CD8-positive, alpha-beta T cell (primary cell): ENCODE measurements at places on chromosomes 6 and 20. TPM values are rescaled to one million over a fixed set of nuclear protein-coding genes. Genes with fewer than 3 reads are reported as not detected.

The DOK5 gene
- total RNA-seq: not detected

The FUT9 gene
- not detected for total RNA-seq

The TFAP2C gene
- not detected for total RNA-seq

The PRSS35 gene
- total RNA-seq: 0.33 TPM

The CALHM5 gene
- not detected for total RNA-seq

The BPIFB2 gene
- total RNA-seq: not detected

The C20orf144 gene
- 0.27 TPM for total RNA-seq

The UNC93A gene
- total RNA-seq: not detected

The NR2E1 gene
- total RNA-seq: not detected

The RUNX2 gene
- 13.8 TPM for total RNA-seq

The DEFB124 gene
- not detected for total RNA-seq

The NRSN1 gene
- not detected for total RNA-seq

The RPS6KA2 gene
- 2.2 TPM for total RNA-seq

The HLA-G gene
- 7.2 TPM for total RNA-seq

The MYLK4 gene
- 0.71 TPM for total RNA-seq

The UBD gene
- not detected for total RNA-seq

The CAP2 gene
- total RNA-seq: not detected

The SLC16A10 gene
- total RNA-seq: 18.5 TPM

The PRRT1 gene
- 3.1 TPM for total RNA-seq

The TRIM15 gene
- not detected for total RNA-seq

The LY6G6D gene
- not detected for total RNA-seq

The YIPF3 gene
- 51.0 TPM for total RNA-seq

The ADAM33 gene
- total RNA-seq: not detected

The PLTP gene
- total RNA-seq: not detected
